ENCODE measurements at places on chromosomes 12 and 14.

- no peak for DNase-seq
Observed at GRCh38 chr12:131942671-131943070, 7.1 kb upstream of the EP400 start.

DNA sequence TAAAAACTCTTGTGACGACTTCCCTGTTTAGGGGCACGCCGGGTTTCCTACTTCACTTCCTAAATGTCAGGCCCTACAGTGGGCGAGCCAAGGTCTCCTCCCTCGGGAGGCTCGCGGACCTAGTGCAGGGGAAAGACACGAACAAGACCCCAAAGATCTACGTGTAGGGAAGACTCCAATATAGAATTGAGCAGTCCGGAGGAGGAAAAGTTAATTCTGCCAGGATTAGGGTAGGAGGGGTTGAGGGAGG is 564 bp downstream of the ATXN3 start:
- DNase-seq, result peak; percentile 32

GRCh38 chr12:22593864-22594263 is 31.1 kb upstream of the ETNK1 start:
- DNase-seq, result no peak

DNA sequence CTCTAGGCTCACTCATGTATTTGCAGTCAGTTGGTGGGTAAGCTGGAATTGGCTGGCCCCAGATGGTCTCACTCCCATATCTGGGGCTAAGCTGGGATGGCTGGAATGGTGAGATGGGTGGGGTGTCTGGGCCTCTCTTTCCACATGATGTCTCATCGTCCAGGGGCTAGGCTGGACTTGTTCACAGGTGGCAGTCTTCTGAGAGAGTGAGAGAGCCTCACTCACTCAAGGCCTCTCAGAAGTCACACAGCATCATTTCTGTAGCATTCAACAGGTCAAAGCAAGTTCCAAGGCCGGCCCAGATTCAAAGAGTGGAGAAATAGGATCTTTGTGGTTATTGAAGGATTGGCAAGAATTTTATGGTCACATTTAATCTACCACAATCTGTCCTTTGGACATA is 102.7 kb downstream of the UNC79 start:
- no peak for DNase-seq

DNA sequence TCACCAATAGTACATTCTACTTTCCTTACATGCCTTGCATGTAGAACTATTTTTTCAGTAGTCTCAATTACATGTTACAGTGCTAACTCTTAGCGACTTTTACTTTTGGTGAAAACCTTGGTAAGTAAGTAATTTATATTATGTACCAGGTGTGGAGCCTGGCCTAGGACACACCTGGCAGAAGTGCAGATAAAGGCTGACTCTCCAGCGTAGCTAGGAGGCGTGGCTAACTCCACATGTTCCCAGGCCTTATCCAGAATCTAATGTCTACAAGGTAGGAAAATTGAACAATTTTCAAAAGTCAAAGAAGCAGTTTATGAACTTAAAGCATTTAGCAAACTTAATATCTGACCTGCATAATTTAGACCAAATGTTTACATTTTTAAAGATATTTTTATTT is 157.4 kb downstream of the DHRS2 start:
- no peak for DNase-seq

- no peak for DNase-seq
Observed at GRCh38 chr12:125387206-125387605, 322.0 kb downstream of the AACS start.

- no peak for DNase-seq
Observed at GRCh38 chr12:65279369-65280112, 1.1 kb downstream of the MSRB3 start.

DNA sequence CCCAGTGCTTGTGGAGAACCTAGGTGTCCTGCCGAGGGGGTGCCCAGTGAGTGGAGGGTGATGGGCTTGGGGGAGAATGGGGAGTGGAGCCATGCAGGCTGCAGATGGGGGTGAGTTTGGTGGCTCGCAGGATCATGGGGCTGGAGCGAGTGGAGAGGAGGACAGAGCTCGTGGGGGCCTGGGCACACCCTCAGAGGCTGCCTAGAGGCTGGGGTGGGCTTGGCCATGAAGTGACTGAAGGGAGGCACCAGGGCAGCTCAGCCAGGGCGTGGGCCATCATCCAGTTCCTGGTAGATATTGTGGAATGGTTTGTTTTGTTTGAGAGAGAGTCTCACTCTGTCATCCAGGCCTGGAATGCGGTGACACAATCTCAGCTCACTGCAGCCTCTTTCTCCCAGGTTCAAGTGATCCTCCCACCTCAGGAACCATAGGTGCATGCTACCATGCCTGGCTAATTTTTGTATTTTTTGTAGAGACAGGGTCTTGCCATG is 43.4 kb upstream of the AMN start:
- DNase-seq, result no peak

GRCh38 chr12:43812926-43813325 is 6.8 kb upstream of the TWF1 start:
- no peak for DNase-seq

- no peak for DNase-seq
Observed at GRCh38 chr12:13062669-13063068, 18.5 kb downstream of the FAM234B start.

DNA sequence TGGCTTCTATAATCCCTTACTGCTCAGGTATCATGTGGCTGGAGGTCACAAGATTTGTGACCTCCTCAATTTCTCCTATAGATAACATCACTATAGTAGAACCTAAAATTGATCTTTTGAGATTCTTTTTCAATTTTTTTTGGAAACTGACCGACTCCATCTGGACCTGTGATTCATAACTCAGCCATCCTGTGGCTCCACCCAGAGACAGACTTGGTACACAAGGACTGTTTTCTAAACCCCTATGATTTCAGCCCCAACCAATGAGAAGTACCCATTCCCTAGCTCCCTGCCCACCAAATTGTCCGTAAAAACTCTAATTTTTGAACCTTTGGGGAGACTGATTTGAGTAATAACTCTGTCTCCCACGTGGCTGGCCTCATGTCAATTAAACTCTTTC is 148.9 kb downstream of the SYT10 start:
- DNase-seq, result no peak

DNA sequence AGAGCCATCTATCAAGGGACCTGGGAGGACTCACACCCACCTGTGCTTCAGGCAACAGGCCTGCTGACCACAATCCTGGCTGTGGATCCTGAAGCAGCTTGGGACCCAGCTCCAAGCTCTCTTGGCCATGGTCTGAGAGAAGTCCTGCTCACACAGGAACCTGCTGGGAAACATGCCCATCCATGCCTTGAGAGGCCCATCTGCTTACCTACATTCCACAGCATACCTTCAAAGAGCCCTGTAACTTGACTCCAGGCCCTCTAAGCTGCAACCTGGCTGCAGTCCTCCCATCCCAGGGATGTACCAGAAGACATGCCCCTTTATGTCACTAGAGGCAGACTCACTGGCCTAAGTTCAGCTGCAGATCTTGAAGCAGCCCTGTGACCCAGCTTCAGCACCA is 61.7 kb upstream of the AMIGO2 start:
- DNase-seq, result no peak

DNA sequence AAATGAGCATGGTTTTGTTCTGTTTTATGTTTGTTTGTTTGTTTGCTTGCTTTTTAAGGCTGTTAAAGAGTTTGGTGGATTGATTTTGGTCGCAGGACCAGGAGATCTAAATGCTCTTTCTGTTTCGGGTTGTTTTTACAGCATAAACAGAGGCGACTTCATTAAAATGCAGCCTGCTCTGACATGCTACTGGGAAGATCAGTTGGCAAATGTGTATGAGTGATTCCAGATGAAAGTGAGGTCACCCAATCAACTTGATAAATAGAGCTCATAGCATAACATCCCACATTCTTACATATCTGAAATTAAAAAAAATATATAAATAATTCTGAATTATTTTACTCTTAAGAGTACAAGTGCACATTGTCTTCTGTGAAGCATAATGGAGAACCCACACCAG is 947.7 kb downstream of the GALC start:
- no peak for DNase-seq

DNA sequence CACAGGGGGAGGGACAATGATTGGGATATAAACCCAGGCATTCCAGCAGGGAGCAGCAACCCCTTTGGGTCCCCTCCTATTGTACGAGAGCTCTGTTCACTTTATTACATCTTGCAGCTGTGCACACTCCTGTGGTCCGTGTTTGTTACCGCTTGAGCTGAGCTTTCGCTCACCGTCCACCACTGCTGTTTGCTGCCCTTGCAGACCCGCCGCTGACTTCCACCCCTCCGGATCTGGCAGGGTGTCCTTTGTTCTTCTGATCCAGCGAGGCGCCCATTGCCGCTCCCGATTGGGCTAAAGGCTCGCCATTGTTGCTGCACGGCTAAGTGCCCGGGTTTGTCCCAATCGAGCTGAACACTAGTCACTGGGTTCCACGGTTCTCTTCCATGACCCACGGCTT is 64.1 kb downstream of the E2F7 start:
- no peak for DNase-seq

DNA sequence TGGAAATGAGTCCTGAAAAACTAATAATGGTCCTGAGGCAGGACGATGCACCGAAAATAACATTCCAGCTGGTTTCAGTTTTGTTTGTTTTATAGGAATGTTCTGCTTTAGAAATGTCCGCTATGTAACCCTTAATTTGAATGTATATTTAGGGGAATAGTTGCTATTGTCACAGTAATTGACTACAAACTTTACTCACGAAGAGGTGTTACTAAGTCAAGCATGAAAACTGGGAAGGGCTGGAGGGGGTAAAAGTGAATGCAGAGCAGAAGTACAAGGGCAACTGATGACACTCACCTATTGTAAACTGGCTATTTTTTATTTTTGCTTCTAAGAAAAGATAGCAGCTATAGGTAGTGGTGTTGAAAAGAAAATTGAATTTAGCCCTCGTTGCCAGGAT is 230.7 kb upstream of the SYT10 start:
- DNase-seq, result no peak

DNA sequence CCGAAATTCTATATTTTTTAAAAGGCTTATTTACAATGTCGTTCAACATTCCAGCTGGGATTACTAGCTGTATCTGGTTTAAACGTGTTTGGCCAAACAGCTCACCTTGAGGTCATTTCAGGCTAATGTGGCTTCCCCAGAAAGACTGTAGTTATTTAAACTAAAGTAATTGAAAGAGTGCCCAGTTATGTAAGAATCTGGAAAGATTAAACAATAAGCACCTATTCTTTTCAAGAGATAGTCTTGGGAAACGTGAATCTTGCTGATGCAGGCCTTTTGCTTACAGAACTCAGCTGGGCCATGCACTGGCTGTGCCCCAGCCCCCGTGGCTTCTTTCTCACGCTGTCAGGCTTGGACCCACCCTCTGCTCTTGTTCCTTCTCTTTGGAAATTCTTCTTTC is 24.4 kb downstream of the GLRX5 start:
- DNase-seq, result no peak

DNA sequence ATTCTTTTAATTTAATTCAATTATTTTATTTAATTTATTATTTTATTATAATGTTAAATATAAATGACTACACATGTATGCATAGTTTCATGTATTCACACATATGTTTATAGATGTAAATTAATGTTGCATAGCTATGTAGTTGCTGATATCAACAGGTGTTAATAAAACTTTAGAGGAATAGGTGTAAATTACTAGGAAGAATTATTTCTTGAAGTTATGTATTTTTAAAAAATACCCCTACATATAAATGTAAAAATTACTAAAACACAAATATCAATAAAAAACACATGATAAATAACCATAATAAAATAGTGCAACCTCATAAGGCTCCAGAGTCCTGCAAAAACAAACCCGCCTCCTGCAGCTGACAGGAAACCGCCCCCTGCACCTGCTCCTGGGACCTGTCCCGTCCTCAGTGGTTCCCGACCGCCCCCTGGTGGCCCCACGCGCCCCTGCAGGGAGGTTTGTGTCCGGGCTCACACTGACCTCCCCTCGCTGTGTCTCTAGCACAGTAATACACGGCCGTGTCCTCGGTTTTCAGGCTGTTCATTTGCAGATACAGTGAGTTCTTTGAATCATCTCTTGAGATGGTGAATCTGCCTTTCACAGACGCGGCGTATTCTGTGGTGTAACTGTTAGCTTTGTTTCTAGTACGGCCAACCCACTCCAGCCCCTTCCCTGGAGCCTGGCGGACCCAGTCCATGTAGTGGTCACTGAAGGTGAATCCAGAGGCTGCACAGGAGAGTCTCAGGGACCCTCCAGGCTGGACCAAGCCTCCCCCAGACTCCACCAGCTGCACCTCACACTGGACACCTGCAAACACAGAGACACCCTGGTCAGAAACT is 1264.0 kb downstream of the TMEM121 start:
- DNase-seq, result peak; percentile 8

- DNase-seq, result no peak
Observed at GRCh38 chr12:29255042-29255441, 106.0 kb downstream of the FAR2 start.

GRCh38 chr12:2485681-2486080 is 309.1 kb upstream of the FKBP4 start:
- DNase-seq, result no peak

GRCh38 chr14:106848330-106849121 is 1322.1 kb downstream of the TMEM121 start:
- no peak for DNase-seq

DNA sequence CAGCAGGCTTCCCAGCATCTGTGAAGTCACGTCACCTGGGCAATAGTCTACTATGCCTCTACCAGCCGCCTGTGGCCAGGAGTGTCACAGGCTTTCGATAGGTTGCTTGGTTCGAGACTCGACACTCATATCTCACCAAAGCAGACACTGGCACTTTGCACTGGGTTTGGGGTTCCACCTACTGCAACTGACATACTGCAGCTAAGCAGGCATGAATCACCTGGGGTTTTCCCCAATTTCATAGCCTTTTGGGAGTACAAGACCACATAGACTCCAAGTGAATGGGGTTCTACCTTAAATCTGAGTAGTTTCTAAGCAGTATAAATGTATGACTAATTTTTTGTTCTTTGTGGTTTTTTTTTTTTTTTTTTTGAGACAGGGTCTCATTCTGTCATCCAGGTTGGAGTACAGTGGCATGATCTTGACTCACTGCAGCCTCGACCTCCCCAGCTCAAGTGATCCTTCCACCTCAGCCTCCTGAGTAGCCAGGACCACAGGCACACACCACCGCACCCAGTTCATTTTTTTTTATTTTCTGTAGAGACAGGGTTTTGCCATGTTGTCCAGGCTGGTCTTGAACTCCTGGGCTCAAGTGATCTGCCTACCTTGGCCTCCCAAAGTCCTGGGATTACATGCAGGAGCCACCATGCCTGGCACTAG is 32.1 kb downstream of the DMAC2L start:
- no peak for DNase-seq

- DNase-seq, result peak; percentile 31
Observed at GRCh38 chr12:21666722-21667121, 9.1 kb upstream of the LDHB start.

DNA sequence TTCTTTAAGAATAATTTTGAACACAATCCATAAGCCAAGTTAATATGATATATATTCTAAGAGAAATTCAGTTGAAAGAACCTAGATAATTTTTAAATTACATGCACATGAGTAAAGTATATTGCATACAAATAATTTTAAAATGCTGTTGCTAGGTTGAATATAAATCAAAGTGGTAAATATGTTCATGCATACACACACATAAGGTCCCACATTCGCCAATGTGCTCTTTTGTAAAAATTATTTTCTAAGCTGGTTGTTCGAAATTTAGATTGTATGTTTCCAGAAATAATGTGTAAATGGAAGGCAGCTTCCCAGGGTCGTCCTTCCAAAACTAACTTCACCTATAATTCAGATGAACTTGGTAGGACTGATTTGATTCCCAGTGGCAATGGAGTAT is 173.7 kb upstream of the CCDC196 start:
- DNase-seq, result no peak

GRCh38 chr12:107522692-107523477 is 162.7 kb upstream of the PWP1 start:
- no peak for DNase-seq

Measured in HuH-7.5 (cell line).